Mesenchymal stem cell (in vitro differentiated cells and primary cell): ENCODE measurements at places on chromosomes 12 and 14.

DNA sequence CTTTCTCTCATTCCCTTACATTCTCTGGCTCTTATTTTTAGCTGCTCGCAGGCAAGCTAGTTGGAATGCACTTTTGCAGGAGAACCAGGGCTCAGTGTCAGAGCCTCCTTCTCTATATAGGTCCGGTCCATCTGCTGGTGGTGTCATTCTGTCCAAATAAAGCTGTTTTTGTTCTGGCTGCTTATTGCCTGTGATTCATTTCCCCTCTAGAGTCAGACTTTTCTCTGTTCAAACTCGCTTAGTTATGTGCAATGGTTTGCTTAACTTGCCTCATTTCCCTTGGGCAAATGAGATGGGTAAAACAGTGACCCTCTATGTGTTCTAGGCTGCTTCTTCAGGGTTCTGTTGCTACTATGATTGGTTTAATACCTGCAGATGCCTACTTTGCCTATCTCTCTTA is 2.9 kb downstream of the SMARCD1 start:
- H3K4me3 ChIP-seq: peak overlapping the region; percentile 48
- no peaks in the 10 kb centered on the region for H3K27me3 ChIP-seq
- peaks cover 9% of the 10 kb centered on the region for H3K4me1 ChIP-seq
- H3K27ac ChIP-seq: peak overlapping the region; percentile 10
- peak; percentile 54 for DNase-seq

GRCh38 chr12:65311260-65311659 is 32.8 kb downstream of the MSRB3 start:
- no peaks in the 10 kb centered on the region for H3K36me3 ChIP-seq
- H3K4me1 ChIP-seq: peaks cover 4% of the 10 kb centered on the region
- no peak overlapping the region for H3K27ac ChIP-seq
- DNase-seq: no peak

DNA sequence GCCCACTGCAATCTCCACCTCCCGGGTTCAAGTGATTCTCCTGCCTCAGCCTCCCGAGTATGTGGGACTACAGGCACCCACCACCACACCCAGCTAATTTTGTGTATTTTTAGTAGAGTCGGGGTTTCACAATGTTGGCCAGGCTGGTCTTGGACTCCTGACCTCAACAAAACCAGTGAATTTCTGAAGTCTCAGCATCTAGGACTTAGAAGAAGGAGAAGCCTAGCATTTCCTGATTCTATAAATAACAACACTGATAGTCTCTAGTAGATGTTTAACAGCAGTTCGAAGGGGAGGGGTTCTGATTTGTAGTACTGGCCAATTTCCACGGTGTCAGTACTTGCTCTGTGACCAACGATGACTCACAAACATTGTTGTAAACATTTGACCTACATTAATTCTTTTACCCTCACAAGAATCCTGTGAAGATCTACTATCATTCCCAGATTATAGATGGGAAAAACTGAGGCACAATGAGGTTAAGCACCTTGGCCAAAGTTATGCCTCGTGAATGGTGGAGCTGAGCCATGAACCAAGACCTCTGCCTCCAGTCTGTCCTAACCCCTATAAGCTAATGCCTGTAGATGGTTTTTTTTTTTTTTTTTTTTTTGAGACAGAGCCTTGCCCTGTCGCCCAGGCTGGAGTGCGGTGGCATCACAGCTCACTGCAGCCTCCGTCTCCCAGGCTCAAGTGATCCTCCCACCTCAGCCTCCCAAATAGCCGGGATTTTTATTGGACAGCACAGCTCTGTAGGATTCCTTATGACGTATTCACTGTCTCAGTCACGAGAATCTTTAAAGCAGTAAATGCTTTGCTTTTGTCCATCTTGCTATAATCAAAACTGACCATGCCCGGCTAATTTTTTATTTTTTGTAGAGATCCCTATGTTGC is 5.2 kb downstream of the P2RX4 start:
- peaks cover 16% of the 10 kb centered on the region for H3K4me1 ChIP-seq
- no peak overlapping the region for H3K4me3 ChIP-seq
- no peaks in the 10 kb centered on the region for H3K27me3 ChIP-seq
- H3K27ac ChIP-seq: no peak overlapping the region
- peak; percentile 99 for DNase-seq

DNA sequence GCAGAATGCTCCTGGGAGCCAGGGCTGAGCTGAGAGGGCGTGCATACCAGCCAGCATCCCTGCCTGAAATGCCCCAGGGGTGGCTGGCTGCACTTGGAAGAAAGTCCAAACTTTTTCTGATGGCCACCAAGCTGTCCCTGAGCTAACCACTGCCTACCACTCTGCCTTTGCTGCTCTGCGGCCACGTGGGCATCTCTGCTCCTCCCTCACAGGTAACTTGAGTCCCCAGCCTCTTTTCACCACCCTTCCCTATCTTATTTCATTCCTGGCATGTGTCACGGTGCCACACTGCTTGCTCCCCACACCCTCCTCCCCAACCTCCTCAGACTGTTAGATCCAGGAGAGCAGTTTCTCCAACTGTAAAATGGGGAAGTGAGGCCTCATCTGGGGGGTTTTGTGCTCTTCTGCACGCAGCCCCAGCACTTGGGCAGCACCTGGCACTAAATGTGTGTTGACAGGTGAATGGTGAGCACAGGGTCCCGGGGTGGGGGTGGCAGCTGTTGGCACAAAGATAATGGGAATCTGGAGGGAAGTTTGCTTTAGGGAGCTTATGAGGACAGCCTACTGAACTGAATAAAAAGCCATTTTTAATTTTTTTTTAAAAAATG is 113.0 kb downstream of the GLT1D1 start:
- no peak overlapping the region for H3K27ac ChIP-seq
- H3K27me3 ChIP-seq: peaks cover 12% of the 10 kb centered on the region
- H3K36me3 ChIP-seq: no peaks in the 10 kb centered on the region
- H3K4me1 ChIP-seq: peaks cover 7% of the 10 kb centered on the region
- no peak overlapping the region for H3K4me3 ChIP-seq
- no peak for DNase-seq

DNA sequence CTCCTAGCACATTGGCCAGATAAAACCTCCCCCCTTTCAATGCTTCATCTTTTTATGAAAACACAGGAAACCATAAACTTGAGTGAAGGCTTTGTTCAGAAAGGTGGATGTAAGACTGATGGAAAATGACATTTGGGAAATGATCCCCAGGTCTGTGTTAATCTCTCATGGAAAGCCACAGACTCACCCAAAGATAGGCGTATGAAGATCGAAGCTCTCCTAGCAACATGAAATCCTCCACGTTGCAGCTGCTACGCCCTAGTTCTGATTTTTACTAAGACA is 63.4 kb upstream of the PTGR2 start:
- H3K27ac ChIP-seq: peak overlapping the region; percentile 95
- H3K27me3 ChIP-seq: no peaks in the 10 kb centered on the region
- no peak overlapping the region for H3K4me3 ChIP-seq
- no peaks in the 10 kb centered on the region for H3K36me3 ChIP-seq

GRCh38 chr12:3604286-3604685 is 113.3 kb downstream of the PRMT8 start:
- no peak overlapping the region for H3K27ac ChIP-seq
- DNase-seq: no peak
- peaks cover 62% of the 10 kb centered on the region for H3K27me3 ChIP-seq
- H3K36me3 ChIP-seq: no peaks in the 10 kb centered on the region
- H3K4me3 ChIP-seq: no peak overlapping the region
- peaks cover 2% of the 10 kb centered on the region for H3K4me1 ChIP-seq

DNA sequence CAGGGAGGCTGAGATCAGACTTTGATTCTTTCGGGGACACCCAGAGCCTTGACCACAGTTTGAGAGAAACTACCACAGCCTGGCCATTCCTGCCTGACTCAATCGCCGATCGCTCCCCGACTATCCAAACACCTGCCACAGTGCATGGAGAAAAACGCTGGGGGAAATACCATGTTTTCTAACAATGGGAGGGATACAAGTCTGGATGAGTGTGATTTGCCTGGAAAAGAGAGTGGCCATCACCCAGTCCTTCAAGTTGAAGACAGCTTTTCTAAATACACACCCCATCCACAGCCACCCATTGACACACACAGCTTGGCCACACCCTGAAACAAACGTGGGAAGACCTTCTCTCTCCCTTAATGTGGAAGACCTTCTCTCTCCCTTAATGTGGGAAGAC is 6.7 kb upstream of the VASH1 start:
- H3K27me3 ChIP-seq: peaks cover 11% of the 10 kb centered on the region
- H3K27ac ChIP-seq: no peak overlapping the region
- no peaks in the 10 kb centered on the region for H3K4me1 ChIP-seq
- H3K36me3 ChIP-seq: no peaks in the 10 kb centered on the region
- no peak overlapping the region for H3K4me3 ChIP-seq

- DNase-seq: no peak
- peaks cover 12% of the 10 kb centered on the region for H3K4me1 ChIP-seq
- no peak overlapping the region for H3K27ac ChIP-seq
- no peaks in the 10 kb centered on the region for H3K36me3 ChIP-seq
- no peaks in the 10 kb centered on the region for H3K27me3 ChIP-seq
Observed at GRCh38 chr12:6097411-6097810, 27.1 kb downstream of the VWF start.

DNA sequence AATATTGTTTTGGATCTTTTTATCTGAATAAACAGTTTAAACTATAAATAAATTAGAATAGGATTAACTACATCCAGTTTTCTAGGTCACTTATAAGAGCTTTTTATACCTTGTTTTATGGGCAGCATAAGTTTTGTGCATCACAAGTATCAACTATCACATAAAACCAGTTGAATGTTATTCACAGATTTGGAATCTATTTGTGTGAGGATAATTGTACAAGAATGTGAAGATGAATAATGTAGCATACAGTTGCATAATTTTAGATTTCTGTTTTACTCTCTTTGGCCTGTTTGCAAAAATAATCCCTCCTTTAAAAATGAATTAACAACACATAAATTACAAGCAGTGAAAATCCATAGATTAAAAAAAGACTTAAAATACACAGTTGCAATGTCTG is 88.8 kb downstream of the SCFD1 start:
- H3K4me3 ChIP-seq: no peak overlapping the region
- no peaks in the 10 kb centered on the region for H3K27me3 ChIP-seq
- peaks cover 62% of the 10 kb centered on the region for H3K36me3 ChIP-seq
- no peak overlapping the region for H3K27ac ChIP-seq
- no peak for DNase-seq

GRCh38 chr14:95038521-95039250 is 118.6 kb downstream of the DICER1 start:
- peaks cover 4% of the 10 kb centered on the region for H3K4me1 ChIP-seq
- H3K36me3 ChIP-seq: no peaks in the 10 kb centered on the region
- no peak for DNase-seq
- no peak overlapping the region for H3K27ac ChIP-seq
- no peak overlapping the region for H3K4me3 ChIP-seq
- peaks cover 29% of the 10 kb centered on the region for H3K27me3 ChIP-seq

GRCh38 chr14:85190251-85190650 is 339.7 kb upstream of the FLRT2 start:
- no peaks in the 10 kb centered on the region for H3K4me1 ChIP-seq
- no peaks in the 10 kb centered on the region for H3K36me3 ChIP-seq
- H3K4me3 ChIP-seq: no peak overlapping the region
- H3K27me3 ChIP-seq: no peaks in the 10 kb centered on the region
- H3K27ac ChIP-seq: no peak overlapping the region

DNA sequence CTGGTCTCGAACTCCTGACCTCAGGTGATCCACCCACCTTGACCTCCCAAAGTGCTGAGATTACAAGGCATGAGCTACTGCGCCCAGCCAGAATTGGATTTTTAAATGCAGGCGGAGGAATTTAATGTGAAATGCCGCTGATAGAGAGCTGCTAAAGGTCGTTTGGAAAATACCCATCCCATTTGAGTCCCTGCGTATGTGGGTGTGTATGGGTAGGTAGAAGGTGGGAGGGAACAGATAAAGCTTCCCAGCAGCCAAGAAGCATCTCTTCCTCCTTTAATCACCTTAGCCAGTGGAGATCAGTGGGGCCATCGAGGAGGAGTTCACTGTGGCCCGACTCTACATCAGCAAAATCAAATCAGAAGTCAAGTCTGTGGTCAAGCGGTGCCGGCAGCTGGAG is 16.2 kb upstream of the PIP4K2C start:
- H3K27ac ChIP-seq: no peak overlapping the region
- no peak for DNase-seq
- H3K4me3 ChIP-seq: no peak overlapping the region
- no peaks in the 10 kb centered on the region for H3K36me3 ChIP-seq
- no peaks in the 10 kb centered on the region for H3K27me3 ChIP-seq

- no peak overlapping the region for H3K4me3 ChIP-seq
- H3K27me3 ChIP-seq: no peaks in the 10 kb centered on the region
- H3K4me1 ChIP-seq: peaks cover 11% of the 10 kb centered on the region
- peaks cover 13% of the 10 kb centered on the region for H3K36me3 ChIP-seq
- no peak for DNase-seq
Observed at GRCh38 chr14:105283899-105284298, 16.9 kb downstream of the BRF1 start.

- DNase-seq: peak; percentile 46
- no peak overlapping the region for H3K4me3 ChIP-seq
- peaks cover 72% of the 10 kb centered on the region for H3K36me3 ChIP-seq
- no peaks in the 10 kb centered on the region for H3K27me3 ChIP-seq
Observed at GRCh38 chr14:103132381-103133209, 9.3 kb downstream of the TNFAIP2 start.

DNA sequence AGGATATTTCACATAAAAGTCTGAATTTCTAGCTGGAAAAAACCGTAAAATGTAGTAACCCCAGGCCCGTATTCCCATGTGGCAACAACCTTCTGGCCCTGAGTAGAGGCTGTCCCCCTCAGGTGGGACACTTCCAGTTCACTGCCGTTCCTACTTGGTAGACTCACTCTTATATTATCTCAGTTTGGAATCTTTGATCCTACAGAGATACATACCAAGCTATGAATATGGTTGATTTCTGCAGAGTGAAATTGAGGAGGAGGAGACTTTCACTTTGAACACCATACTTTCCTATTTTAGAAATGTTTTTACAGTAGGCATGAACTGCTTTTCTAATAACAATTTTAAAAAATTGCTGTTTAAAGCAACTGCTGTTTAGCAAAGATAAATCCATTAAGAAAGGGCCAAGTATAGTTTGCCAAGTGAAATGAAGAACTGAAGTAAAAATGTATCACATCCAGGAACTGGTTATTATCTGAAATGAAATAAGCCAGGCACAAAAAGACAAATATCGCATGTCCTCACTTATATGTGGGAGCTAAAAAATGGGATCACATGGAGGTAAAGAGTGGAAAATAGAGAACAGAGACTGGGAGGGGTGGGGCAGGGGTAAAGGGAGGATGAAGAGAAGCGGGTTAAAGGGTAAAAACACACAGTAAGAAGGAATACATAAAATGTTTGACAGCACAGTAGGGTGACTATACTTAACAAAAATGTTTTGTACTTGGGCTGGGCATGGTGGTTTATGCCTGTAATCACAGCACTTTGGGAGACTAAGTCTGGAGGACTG is 92.8 kb upstream of the METAP2 start:
- no peaks in the 10 kb centered on the region for H3K36me3 ChIP-seq
- H3K27ac ChIP-seq: no peak overlapping the region
- H3K4me3 ChIP-seq: no peak overlapping the region
- no peak for DNase-seq

- H3K4me1 ChIP-seq: no peaks in the 10 kb centered on the region
- H3K27me3 ChIP-seq: no peaks in the 10 kb centered on the region
- H3K27ac ChIP-seq: no peak overlapping the region
- H3K36me3 ChIP-seq: peaks cover 4% of the 10 kb centered on the region
Observed at GRCh38 chr12:49388682-49389386, 21.6 kb downstream of the SPATS2 start.

GRCh38 chr14:58026967-58027366 is 125.0 kb downstream of the ARMH4 start:
- no peak for DNase-seq
- H3K27me3 ChIP-seq: no peaks in the 10 kb centered on the region
- no peak overlapping the region for H3K27ac ChIP-seq
